ENCODE measurements at places on chromosomes 7 and 10.

DNA sequence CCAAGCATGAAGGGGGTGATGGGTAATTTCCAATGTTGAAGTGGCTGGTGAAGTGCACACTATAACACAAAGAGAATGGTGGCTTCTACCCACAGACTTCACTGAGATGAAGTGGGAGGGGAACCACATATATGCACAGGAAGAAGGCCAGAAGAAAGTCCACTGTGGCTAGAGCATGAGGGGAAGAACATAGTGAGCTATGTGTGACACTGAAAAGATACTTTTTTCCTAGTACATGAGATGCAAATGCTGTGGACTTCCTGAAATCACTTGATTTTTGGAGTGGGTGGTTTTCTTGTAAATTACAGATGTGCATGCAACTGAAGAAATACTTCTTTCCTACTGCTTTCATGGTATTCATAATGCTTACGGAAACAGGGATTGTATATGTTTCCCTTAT lies 115.6 kb upstream of the PHYHIPL start:
- no peak for DNase-seq

GRCh38 chr7:4226524-4226882 lies 455.6 kb upstream of the FOXK1 start:
- no peak for DNase-seq

GRCh38 chr10:30058570-30059132 lies 735 bp downstream of the JCAD start:
- no peak for DNase-seq

DNA sequence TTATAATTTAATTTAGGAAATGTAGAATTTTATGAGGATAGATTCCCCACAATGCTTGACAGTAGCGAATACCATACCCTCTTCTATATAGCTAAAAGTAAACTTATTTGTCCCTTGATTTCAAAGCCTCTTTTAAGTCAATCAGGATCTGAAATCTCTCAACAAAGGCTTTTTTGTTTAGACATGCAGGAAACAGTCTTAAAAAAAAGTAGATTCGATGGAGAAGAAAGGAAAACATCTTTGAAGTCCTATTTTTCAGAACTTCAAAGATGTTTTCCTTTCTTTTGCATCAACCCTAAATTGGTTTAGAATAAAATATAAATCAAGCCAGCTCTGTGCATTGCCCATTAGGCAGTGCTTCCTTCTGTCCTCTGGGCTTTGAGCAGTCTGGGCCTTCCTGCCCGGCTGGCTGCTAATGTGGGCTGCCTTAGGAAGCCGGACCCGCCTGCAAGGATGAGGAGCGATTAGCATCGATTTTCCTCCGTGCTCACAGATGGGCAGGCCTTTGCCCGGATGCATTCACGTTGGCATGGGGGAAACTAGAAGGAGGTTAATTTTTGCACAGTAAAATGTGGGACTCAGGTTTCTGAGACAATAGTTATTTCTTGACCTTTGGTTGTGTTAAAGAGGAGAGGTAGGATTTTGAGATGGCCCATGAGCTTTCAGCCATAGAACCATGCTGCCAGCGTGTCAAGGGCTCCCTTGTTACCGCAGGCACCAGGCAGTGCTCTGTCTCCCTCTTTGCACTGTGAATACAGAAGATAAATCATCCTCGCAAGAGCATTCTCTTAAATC lies 15.5 kb downstream of the MSRB2 start:
- no peak for DNase-seq

DNA sequence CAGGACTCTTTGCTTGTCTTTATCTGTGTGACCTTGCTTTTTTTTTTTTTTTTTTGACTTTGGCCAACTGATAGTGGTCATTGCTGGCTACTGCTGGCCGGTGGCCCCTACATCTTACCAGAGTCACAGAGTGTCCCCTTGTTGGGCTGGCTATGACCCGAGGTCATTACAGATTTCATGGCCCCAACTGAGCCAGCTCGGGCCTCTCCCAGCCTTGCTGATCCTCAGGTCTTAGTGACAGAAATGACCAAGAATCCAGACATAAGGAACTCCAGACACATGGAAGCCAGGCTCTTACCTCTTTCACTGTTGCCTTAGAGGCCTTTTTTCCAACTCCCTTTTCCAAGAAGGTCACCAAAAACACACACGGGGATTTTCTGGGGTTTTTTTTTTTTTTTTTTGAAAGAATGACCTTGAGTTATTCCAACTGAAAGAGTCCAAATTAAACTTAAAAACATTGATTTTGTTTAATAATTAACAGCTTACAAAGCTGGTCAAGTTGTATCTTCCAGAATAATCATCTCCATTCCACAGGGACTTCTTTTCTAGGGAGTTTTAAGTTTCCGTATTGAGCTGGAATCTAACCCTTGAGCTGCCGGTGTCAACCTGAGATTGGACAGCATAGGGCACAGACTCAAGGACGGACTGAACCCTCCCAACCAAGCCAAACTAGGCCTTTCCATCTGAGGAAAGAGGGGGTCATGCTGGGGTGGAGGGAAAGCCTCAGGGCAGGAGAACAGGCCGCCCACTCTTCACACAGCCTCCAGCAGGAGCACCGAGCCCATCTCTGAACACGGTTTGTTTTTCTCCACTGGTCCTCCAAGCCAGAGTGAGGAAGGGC lies 43.8 kb downstream of the PIK3AP1 start:
- no peak for DNase-seq

DNA sequence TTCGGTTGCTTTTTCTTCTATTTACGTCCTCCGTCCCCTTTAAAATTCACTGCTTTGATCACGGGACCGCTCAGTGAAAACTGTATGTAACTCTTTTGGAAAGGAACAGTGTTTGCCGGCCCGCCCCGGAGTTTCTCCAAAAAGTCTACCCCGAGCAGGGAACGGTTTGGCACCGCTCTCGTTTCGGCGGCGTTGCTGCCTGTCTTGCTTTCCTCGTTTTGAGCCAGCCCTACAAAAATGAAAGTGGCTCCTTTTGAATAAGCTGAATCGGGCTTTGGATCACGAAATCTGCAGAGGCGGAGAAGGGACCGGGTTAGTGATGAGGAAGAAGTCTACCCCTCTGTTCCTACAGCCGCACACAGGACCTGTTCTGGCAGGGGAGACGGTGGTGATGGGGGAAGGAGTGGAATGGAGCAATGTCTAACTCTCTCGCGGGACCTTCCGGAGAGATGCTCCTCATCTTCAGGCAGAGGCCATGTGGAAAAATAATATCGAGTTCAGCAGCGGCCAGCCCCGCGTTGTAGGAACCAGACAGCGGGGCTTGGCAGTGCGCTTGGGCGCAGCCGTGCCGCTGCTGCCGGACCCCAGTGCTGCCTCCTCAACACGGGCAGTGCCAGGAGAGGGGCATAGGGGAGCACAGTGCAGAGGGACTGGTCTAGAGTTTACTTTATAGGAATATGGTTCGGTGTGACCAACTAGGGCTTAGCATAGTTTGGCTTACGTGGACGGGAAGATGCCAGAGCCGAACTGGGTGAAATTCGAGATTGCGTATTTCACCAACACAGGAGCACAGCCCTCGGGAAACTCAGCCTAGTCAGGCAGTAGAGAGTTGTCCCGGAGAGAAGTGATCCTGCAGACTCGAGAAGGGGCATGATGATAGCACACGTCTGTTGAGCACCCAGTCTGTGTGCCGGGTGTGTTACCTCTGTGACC lies 1.4 kb downstream of the HTRA1 start:
- DNase-seq, result no peak

DNA sequence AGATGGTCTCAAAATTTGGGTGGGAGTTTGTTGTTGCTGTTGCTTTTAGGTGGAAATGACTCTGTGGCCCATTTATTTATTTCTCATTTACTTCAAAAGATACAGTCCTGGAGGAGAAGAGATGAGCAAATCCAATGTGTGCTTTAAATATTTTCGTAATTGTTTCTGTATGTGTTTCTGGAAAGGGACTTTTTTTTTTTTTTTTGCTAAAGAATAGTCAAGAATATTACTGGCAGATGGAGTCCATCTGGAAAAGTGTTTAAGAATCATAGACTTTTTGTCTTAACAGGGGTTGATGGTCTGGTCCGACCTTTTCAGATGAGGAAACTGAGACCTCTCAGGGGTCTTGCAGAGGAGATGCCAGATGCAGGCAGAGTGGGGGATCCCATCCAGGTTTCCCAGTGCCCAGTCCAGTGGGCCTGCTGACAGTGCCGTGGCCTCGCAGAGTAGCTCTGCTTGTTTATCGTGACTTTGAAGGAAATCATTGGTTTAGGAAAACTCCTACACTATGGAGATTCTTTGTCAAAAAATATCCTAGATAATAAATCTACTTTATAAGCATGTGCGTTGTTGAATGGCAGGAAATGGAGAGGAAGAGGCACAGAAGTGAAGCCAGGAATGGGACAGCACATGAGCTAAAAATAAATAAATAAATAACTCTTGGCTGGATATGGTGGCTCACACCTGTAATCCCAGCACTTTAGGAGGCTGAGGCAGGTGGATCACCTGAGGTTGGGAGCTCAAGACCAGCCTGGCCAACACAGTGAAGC lies 164.3 kb upstream of the SVIL start:
- no peak for DNase-seq

DNA sequence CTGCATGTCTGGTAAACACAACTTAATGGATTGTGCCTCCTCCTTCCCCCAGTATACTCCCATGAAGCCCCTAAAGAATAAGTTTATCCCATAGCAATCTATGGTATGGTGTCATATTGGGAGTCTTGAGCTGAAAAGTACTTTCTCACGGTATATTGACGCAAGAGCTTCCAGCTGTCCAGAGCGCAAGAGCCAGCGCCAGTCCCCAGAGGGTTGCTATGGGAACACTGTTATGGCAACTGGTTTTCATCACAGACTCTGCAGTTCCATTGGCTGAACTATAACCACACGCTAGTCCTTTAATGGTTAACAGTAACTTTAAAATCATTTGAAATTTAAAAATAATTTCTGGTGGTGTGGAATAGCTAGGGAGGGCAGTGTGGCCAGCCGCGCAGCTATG lies 46.9 kb downstream of the PRPF18 start:
- DNase-seq, result no peak

DNA sequence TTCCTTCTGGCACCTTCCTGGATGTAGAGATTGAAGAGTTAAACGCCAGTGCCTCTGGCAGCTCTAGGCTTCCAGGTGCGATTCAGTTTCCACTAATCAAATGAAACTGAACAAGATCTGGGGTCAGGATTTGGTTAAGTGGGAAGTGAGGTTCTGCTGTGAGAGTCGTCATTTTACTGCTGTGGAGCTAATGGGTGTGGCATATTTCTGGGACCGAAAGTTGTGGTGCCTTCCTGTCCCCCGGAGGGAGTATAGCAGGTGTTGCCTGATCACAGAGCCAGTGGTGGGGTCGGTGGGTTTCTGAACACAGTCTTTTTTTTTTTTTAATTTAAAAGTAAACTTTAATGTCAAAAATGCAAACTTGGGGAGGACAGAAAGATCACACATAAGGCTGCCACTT lies 37.0 kb upstream of the JAKMIP3 start:
- no peak for DNase-seq

GRCh38 chr7:75813084-75813483 lies 522 bp downstream of the CCL24 start:
- no peak for DNase-seq

- no peak for DNase-seq
Measured at GRCh38 chr7:156576216-156577058, 64.1 kb upstream of the RNF32 start.

- no peak for DNase-seq
Measured at GRCh38 chr10:104029521-104029860, 56.2 kb downstream of the COL17A1 start.

DNA sequence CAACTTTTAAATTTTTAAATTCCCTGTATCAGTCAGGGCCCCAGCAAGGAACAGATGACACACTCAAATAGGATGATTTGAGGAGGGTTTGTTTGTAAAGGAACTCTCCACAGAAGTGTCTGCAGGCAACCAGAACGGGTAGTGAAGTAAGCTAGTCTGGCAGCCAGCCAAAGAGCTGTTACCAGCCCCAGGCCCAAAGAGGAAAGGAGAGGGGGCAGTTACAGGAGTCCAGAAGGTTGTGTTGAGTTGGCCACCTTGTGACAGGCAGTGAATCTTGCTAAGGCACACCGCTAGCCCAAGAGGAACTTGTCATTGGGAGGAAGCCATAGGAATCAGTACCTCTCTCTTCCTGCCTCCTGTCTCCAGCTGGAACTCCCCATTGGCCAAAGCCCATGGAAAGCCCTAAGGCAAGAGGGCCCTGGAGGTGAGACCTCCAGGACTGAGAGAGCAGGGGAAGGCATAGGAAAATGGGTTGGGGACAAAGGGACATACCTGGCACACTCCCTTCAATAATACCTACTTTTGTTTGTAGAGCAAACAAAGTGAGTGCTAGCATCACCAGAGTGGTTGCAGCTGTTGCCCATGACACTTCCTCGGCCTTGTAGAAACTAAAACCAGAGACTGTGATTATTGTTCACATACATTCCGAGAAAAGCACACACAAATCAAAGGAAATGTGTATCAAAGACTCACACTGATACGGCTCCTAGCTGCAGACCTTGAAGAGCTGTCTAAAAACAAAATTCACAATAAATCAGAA lies 25.4 kb upstream of the GATAD1 start:
- no peak for DNase-seq

DNA sequence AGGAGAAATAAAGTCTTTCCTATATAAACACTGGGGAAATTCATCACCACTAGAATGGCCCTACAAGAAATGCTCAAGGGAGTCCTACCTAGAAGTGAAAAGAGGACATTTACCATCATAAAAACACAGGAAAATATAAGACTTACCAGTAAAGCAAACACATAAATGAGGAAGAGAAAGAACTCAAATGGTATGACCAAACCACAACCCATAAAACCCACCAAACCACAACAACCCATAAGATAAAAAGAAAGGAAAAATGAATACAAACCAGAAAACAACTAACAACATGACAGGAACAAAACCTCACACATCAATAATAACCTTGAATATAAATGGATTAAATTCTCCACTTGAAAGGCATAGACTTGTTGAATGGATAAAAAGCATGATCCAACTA lies 71.9 kb upstream of the DIP2C start:
- DNase-seq, result no peak

DNA sequence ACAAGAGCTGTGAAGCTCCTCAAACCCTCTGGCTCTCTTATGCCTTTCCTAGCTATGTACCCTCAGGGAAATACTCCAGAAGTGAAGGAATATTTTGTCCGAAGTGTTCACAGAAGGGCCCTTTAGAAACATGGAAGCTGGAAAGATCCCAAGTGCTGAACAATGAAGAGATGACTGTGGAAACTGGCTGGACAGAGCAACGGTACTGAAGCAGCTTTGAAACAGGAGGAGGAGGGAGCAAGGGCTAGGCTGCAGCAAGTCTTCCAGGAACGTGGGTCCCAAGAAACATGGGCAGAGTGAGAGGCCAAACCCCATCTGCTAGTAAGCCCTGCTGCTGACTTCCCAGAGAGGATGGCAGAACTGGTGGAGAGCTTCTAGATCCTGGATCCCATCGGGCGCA lies 3.0 kb upstream of the PSAP start:
- no peak for DNase-seq

- no peak for DNase-seq
Measured at GRCh38 chr7:40720416-40720815, 585.6 kb downstream of the SUGCT start.

GRCh38 chr7:17207220-17207619 lies 91.2 kb upstream of the AHR start:
- DNase-seq, result no peak

DNA sequence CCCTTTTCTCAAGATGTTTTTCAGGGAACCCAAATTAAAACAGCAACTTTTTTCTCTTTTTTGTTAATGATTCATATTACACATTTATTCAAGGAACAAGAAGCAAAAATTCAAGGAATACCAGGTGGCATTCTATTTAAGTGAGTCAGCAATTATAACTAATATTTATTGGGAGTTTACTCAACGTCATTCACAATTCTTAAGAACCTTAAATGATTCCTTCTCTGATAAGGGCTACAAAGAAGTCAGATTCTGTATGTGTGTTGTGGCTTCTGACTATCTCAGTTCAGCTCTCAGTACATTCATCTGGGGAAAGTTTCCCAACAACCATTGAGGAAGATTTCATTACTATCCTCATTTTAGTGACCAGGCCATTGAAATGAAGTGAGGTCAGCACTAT lies 470.7 kb upstream of the AKR1E2 start:
- no peak for DNase-seq
